ENCODE measurements at places on chromosomes 1 and 21. TPM values are rescaled to one million over a fixed set of nuclear protein-coding genes. Genes with fewer than 3 reads are reported as not detected.

- DNase-seq = no peak
Measured at GRCh38 chr1:219973213-219973612, 44.9 kb upstream of the SLC30A10 start.

- DNase-seq = no peak
Measured at GRCh38 chr1:102970496-102971078, 137.7 kb downstream of the COL11A1 start.

DNA sequence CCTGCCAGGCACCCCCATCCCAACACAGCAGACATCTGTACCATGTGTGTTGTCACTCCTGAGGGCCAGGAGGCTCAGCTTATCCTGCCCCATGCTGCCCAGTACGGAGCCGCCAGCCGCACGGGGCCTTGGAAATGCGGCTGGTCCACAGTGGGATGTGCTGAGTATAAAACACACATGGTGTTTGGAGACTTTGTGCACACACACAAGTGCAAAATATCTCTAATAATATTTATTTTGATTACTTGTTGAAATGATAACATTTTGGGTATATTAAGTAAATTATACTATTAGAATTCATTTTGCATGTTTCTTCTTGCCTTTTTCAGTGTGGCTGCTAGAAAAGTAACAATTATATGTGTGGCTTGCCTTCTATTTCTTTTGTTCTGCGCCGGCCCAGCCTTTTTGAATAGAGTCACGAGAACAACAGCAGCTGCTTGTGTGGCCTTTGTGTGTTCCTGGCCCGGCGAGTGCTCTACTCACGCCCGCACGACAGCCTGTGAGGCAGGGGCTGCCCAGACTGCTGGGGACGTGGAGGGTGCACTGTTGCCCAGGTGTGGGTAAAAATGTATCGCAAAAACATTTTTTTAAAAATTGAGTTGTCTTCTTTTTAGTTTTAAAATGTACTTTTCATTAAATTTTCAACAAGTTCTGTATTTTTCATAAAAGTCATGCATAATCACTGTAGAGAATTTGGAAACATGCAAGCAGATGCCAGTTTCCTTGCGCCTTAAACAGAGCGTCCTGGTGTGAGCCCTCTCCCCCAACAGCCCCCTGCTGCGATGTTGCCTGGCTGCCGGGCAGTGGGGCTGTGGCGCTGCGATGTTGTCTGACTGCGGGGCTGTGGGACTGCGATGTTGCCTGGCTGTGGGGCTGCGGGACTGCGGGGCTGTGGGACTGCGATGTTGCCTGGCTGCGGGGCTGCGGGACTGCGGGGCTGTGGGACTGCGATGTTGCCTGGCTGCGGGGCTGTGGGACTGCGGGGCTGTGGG lies 35.5 kb downstream of the COQ8A start:
- peak; percentile 55 for DNase-seq

- peak; percentile 57 for DNase-seq
Measured at GRCh38 chr1:47696737-47697441, 259.0 kb downstream of the FOXD2 start.

Gene SPATA46
- not detected for total RNA-seq

DNA sequence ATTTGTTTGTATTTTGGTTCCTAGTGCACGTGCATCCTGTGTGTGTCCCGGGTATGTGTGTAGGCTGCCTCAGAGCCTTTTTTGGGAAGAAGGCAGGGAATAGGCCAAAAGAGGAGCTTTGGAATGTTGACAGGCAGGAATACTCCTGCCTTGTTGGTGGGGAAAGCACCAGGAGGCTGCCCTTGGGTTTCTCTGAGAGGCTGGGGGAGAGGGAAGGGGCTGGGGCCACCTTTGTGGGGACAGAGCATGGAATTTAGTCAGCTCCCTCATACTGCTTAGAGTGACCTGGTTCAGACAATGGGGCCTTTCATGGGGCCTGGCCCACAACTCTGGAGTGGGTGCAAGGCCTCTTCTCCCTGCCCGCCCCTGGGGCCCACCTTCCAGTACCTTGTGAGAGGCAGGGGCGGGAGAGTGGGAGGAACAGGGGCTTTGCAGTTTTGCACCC lies 31.3 kb downstream of the ACOT11 start:
- DNase-seq = peak; percentile 50

DNA sequence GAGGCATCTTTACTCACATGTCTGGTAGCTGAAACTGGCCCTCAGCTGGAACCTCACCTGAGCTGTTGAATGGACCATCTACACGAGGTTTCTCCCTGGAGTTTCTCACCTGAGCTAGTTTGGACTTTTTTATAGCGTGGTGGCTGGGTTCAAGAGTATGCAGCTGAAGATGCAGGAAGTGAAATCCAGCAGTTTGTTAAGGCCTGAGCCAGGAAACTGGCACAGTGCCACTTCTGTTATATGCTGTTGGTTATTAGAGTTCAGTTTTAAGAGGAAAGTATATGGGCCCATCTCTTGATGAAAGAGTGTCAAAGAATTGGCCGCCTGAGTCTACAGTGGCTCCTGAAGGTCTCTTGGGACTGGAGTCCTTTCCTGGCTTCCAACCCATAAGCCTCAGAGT lies 35.6 kb downstream of the STUM start:
- peak; percentile 43 for DNase-seq

DNA sequence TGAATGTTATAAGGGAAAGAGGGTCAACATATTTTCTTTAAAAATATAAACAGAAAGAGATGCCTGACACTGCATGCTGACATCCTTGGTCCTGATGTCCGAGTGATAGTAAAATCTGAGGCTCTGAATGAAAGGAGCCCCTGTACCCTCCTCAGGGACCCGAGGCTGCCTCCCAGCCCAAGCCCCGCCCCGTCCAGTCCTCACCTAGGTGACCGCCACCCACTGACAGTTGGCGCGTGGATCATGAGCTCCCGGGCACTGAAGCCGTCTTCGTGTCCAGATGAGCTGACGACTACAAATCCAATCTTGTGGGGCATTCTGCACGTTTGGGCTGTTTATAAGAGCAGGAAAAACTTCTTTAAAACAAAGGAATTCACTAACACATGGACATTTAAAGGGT lies 4.9 kb downstream of the CEP104 start:
- DNase-seq = no peak

GRCh38 chr1:174877208-174877673 lies 122.5 kb upstream of the CACYBP start:
- peak; percentile 65 for DNase-seq

- no peak for DNase-seq
Measured at GRCh38 chr1:245001252-245001651, 136.9 kb upstream of the HNRNPU start.

DNA sequence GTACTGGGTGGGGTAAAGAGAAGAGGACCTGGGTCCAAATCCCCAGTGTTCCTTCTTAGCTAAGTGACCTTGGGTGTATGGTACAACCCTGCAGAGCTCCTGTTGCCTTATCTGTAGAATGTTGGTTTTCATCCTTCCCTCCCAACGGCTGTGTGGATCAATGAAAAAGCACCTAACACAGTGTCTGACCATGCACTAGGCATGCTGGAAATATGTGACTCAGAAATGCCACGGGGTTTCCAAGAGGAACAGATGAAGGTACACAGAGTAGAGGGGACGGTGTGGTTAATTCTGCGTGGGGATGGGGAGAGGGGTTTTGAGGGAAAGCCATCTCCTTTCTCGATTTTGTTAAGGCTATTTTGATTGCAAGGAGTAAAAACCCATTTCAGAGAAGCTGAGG lies 8.6 kb downstream of the NIPAL3 start:
- no peak for DNase-seq

- peak; percentile 83 for DNase-seq
Measured at GRCh38 chr1:228986093-228986904, 251.0 kb downstream of the RHOU start.

Gene KCNJ6
- 0.29 TPM for total RNA-seq

- no peak for DNase-seq
Measured at GRCh38 chr1:53905509-53905908, 11.5 kb downstream of the DIO1 start.

GRCh38 chr1:9322661-9323244 lies 30.1 kb downstream of the SPSB1 start:
- no peak for DNase-seq

Gene GSTM3
- total RNA-seq = 71.2 TPM

DNA sequence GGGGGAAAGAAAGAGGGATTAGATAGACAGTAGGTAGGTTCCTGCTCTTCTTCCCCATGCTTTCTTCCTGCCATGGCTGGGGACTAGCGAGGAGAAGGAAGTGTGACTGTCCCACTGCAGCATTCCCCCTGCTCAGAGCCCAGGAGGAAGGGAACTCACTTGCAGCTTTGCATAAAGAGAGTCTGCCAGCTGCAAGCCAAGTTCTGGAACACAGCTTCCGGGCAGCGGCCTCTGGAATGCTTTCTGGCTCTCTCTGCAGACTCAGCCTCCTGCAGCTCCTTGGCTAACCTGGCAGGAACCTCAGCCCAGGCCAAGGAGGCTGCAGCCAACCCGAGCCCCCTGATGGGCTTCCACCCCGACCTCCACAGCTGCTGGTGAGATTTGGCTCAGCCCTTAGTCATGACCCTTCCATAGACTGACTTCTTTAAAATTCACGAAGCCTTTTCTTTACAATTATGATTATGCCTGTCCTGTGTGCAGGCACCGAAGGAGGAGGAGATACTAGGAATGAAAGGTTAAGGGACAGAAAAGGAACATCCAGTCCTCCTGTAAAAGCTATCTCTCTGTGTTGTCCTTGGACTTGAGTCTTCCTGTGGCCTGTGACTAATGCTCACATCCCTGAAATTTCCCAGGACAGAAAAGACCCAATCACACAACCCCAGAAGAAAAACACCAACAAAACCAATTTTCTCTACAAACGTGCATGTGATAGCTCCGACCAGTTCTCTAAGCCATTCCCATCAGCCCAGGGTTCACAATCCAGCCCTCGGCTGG lies 108.2 kb upstream of the OLIG2 start:
- no peak for DNase-seq

- no peak for DNase-seq
Measured at GRCh38 chr1:115088871-115089419, 358 bp downstream of the TSPAN2 start.

Gene SPRR3
- 3.1 TPM for total RNA-seq

Gene LYPD8
- total RNA-seq = not detected

- no peak for DNase-seq
Measured at GRCh38 chr1:60847855-60848582, 234.3 kb upstream of the NFIA start.

Gene CAPZB
- 122 TPM for total RNA-seq

Gene FTCD
- 6.7 TPM for total RNA-seq

- DNase-seq = no peak
Measured at GRCh38 chr21:28579986-28580550, 412.6 kb downstream of the LTN1 start.

Gene ATP6V1G3
- not detected for total RNA-seq

GRCh38 chr1:21149855-21150432 lies 26.8 kb downstream of the EIF4G3 start:
- peak; percentile 62 for DNase-seq

DNA sequence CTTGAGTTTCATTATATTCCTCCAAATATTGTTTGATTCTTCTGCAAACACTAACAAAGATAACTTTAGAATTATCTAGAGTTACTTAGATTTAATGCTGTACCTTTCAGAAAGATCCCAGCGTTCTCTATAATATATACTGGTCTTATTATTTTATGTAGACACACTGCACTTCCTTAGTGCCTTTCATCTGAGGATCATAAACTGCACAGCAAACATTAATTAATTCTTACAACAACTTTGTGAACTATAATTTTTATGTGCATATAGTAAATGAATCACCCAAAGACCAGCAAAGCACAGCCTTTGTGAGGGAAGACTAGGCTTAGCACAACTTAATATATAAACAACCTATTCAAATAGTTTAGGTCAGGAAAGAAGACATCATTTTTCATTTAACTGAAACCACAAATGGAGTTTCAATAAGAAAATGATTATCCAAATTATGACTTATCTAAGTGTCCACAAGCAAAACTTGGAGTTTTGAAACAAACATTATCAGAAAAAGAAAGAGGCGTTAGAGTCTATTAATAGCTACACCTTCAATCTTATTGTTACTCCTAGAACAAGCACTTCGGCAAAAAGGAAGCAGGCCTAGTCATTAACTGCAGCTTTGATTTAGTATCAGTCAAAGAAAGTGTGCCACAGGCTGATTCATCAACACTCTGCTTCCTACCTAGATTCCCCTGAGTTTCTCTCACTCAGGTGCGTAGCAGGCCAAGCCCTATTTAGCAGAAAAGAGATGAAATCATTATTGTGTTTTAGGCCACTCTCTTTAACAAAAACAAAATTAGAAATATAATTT lies 22.5 kb upstream of the RC3H1 start:
- DNase-seq = no peak

DNA sequence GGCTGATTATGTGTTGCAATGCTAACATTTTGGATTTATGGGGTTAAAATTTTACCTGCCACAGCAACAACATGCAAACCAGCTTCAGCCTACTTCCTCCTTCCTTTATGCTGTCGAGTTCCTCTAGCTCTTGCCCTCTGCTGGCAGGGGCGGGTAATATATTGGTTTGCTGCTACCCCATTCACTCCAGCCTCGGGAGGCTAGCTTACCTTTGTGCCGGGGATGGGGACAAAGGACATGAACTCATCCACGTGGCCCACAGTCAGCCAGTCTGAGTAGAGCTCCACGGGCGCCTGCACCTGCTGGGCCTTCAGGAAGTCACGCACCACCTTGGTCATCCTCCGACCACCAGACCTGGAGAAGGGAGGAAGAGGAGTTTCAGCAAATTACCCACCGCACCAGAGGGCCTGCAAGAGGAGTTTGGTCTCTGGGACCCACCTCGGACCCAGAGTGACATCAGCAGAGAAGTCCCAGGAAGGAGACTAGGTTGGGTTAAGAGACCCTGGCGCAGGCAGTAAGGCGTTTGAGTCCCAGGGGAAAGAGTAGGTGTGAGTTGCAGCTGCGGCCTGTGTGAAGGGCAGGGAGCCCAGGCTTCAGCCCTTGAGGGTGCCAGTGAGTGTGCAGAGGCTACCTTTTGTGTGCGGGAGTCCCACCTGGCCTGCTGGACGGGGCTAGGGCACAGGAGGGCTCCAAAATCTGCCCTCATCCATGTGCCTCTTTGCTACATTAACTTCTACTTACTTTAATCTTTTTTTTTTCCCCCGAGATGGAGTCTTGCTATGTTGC lies 21.8 kb upstream of the SDHB start:
- DNase-seq = no peak

Gene DYRK3
- not detected for total RNA-seq

Gene VSIG8
- 2.5 TPM for total RNA-seq

DNA sequence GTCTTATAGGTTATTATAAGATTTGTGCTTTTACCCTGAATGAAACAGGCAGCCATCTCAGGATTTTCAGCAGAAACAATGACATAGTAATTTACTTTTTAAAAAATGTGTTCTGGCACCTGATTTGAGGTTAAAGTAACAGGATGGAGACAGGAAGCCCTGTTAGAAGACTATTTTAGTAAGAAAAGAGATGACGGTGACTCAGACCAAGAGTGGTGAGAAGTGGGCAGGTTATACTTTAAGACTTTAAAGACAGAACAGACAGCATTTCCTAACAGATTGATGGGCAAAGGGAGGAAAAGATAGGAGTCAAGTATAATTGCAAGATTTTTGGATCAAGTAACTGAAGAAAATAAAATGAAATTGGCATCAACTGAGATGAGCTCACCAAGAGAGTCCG lies 436.8 kb upstream of the NR5A2 start:
- no peak for DNase-seq

Gene FUCA1
- 36.1 TPM for total RNA-seq

Gene C1orf167
- total RNA-seq = not detected
